ENCODE measurements at places on chromosomes 1 and 21.

DNA sequence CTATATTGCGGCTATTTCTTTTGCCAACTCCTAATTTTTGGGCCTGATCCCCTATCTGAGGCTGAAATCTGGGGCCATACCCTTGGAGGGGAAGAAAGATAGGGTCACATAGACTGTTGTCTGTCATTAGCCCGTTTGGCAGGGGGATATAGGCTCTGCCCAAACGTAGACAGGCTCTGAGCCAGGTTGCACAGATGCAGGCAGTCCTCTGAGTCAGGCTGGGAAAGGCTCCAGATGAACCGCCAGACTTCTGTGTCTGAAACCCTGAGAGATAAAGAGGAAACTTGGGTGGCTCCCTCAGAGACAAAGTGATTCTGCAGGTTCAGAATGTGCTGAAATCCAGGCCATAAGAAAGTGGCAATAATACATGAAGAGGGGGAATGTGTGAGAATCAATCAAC is 4.0 kb upstream of the CAP1 start:
- DNase-seq: peak; percentile 68

GRCh38 chr1:66401244-66401643 is 132.7 kb upstream of the SGIP1 start:
- DNase-seq: no peak

- peak; percentile 51 for DNase-seq
Measured at GRCh38 chr21:27024301-27024700, 57.4 kb upstream of the ADAMTS5 start.

GRCh38 chr1:87506147-87506546 is 177.5 kb downstream of the LMO4 start:
- DNase-seq: no peak

- no peak for DNase-seq
Measured at GRCh38 chr1:235093013-235093695, 35.5 kb downstream of the TOMM20 start.

DNA sequence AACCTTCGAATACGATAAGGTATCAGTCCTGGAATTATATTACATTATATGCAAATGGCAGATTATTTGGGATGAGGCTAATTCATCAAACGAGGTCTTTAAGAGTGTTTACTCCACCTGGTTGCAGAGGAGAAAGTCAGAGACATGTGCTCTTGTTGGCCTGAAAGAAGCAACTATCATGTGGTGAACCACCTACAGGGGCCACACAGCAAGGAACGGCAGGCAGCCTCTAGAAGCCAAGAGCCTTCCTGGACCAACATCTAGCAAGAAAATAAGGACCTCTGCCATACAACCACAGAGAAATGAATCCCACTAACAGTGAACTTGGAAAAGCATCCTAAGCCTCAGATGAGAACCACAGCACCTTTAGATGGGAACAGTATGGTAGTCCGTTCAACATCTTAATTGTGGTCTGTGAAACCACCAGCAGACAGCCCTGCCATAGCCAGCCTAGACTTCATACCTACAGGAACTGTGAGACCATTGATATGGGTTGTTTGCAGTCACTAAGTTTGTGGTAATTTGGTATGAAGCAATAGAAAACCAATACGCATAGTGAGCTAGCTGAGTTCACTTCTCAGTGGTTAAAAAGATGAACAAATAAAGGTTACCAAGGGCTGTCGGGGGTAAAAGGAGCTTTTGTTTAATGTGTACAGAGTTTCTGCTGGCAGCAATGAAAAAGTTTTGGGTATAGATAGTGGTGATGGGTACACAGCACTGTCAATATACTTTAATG is 345.7 kb upstream of the RUNX1 start:
- no peak for DNase-seq

- no peak for DNase-seq
Measured at GRCh38 chr1:229231754-229232119, 39.2 kb upstream of the RAB4A start.

GRCh38 chr1:38786040-38786436 is 73.5 kb downstream of the RRAGC start:
- no peak for DNase-seq
